ENCODE measurements at places on chromosomes 6 and 20. TPM values are rescaled to one million over a fixed set of nuclear protein-coding genes. Genes with fewer than 3 reads are reported as not detected.

DNA sequence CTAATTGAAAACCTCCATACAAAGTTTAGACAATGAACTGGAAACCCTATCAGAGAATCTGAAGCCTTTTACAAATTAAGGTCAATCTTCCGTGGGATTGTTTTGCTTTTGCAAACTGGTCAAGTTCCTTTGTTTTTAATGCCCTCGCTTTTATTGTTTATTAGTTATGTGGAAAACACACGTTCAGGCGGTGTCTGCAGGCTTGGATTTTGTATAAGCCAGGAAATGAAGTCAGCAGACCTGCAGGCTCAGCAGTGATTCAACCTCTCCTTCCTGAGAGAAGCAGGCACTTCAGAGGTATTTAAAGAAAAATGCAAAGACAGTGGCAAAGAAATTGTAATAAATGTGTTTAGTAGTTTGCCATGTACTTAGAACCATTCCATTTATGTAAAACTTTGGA is 103.4 kb upstream of the PDE10A start:
- no peak for DNase-seq

- no peak for DNase-seq
These were observed 32.8 kb upstream of the CEP85L start for GRCh38 chr6:118683881-118684872.

DNA sequence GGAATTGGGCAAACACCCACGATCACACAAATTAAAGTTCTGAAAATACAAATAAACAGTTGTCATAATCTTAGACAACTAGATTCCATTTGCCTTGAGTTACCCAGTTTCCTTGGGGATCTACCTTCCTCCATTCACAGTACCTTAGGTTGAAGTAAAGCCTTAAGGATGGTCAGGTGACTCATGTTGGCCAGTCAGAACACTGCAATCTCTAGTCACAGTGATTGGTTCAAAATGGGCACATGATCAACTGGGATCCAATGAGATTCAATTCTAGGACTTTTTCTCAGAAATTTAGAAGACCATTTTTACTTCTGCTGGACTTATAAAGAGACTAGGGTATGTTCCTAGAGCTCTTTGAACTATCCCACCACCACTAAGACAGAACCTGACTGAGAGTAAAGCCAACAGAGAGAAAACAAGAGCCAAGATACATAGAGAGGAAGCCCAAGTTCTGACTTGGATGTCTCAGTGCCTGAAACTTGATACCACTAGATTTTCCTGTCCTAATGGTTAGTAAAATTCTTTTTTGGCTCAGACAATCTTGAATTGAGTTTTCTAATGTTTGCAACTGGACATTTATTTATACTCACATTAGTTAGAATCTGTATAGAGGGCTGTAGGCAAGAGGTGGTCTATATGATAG is 8.6 kb upstream of the CLIC5 start:
- no peak for DNase-seq

DNA sequence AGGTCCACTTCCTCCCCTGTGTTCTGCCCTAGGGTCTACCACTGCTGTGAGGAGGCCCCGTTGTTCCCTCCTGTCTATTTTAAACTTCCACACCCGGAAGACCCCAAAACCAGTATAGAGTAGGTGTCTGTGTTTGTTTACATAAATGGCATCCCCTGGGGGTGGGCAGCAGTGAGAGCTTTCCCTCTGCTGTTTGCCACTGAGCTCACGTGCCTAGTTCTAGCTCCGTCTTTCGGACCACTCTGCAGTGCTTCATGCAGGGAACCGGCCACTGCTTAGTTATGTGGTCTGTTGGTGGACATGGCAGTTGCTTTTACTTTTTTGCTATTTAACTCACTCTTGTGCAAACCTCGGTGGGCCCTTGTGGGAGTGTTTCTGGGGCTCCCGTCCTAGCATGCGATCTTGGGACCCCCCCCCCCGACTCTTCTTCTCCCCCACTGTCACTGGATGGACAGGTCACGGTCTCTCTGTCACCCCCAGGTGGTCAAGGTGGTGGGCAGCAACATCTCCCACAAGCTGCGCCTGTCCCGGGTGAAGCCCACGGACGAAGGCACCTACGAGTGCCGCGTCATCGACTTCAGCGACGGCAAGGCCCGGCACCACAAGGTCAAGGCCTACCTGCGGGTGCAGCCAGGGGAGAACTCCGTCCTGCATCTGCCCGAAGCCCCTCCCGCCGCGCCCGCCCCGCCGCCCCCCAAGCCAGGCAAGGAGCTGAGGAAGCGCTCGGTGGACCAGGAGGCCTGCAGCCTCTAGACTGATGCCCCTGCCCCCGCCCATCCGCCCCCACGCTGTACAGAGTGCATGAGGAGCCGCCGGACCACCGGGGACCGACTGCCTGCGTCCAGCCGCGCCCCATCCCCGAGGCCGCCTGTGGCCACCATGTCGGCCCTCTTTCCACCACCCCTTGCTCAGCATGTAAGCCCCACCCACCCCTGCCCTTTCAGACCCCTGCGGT is 40.9 kb downstream of the VSTM2L start:
- DNase-seq, result peak; percentile 70

DNA sequence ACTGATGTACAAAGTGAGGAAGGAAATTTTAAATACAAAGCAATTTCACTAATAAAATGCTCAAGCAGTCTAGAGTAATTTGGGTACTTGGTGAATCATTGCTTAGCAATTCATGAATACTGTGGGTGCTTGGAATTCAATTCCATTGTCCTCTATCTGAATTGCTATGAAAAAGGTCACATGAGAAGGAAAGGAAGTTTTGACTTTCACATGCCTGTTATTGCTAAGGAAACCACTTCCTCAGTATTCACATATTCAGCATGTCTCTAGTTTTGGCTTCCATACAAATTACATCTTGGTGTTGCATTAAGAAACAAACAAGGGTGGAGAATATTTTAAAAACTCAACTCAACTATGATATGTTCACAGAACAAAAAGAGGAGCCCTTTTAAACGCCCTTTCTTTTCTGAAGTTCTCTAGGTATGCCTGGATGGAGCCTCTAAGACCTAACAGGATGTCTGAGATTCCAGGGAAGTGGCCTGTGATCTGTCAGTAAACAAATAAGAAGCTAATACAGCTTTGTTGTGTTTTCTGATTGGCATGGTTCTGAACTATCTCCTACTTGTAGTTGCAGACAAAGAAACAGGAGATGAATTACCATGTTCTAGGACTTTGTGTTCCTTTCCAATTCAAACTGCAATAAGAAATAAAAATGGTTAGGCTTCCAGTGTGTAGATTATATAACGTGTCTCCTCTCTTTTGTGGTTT is 190.4 kb downstream of the OGFRL1 start:
- no peak for DNase-seq

Gene CYP39A1
- 5.9 TPM for total RNA-seq

DNA sequence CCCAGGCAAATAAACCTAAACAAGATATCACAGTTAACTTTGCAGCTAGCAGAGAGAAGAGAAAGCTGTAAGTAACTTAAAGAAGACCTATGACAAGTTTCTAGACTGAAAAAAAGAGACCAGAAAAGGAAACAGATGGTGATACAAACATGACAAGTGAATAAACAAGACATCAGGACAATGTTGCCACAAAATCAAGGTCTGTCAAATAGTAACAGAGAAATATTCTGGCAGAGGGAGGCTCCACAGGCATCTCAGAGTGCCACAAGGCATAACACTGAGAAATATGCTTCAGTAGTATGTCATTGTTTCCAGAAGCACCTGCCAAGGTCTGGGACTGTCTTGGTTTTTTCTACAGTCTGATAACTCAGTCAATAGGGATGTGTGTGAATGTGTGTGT is 332.2 kb downstream of the KHDRBS2 start:
- no peak for DNase-seq

Gene TCP11
- total RNA-seq, result not detected

Gene IL20RA
- total RNA-seq, result 0.32 TPM

GRCh38 chr6:99563056-99563723 is 5.3 kb downstream of the CCNC start:
- no peak for DNase-seq

DNA sequence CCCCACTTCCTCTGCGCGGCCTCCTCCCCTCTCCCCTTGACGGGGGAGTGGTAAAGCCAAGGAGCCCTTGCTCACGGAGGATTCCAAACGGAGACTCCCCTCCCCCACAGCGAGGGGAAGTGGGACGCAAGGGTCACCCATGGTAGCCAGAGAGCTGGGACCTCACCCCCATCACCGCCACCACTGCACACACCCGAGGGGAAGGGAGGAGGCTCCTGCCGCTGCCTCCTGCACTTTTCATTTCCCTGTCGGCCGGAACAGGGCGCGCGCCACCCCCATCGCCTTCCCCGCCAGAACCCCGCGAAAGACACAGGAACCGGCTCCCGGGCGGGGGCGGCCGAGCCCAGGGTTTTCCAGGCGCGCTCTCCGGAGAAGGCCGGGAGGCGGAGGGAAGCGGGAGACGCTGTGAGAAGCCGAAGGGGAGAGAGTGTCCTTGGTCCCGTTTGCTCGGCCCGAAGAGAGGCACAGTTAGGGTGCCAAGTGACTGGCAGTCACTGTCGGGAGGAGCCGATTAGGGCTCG is 789 bp downstream of the CCND3 start:
- peak; percentile 83 for DNase-seq

DNA sequence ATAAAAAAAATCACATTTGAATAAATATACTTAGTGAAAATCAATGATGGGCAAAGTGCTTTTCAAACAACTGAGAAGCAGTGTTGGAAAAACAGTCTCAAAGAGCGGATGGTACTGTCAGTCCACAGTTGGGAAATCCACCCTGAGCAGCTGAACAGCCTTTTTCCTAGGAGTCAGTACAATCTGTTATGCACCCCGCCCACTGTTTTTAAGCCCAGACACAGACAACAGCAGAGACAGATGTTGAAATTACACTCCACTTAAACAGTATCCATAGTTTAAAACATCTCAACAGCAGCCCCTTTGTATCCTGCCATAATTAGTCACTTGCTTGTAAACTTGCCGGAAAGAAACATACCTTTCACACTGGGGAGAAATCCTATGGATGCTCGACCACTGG is 372 bp downstream of the KIAA0408 start:
- DNase-seq, result no peak

GRCh38 chr20:6295867-6296256 is 173.0 kb upstream of the FERMT1 start:
- DNase-seq, result no peak

Gene TBXT
- total RNA-seq, result not detected

Gene PTPRT
- 0.03 TPM for total RNA-seq

- no peak for DNase-seq
These were observed at the start of gene ZNF512B for GRCh38 chr20:63969838-63970713. Gene ZNF512B, minus strand, starts transcription at chr20:63969930. Its CDS starts 1,980 bp downstream, at chr20:63967950.

Gene EFHC1
- 6.2 TPM for total RNA-seq

DNA sequence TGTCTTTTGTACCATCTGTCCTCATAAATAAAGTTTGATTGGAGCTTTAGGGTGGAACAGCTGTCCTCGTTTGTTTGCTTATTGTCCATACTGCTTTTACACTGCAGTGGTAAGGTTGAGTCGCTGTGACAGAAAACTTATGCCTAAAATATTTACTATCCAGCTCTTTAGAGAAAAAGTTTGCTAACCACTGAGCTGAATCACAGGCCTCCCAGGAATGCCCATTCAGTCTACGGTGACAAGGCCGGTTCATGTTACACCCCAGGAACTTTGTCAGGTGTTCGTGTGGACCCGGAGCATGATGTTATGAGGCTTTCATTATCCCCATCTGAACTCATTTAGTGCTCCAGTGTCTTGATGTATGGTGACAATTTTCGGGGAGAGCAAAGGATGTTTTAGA is 401.1 kb downstream of the SAMD5 start:
- DNase-seq, result no peak

GRCh38 chr6:152207915-152208714 is 400.6 kb downstream of the ESR1 start:
- no peak for DNase-seq

GRCh38 chr6:50818673-50819072 is at the start of gene TFAP2B:
Gene TFAP2B, plus strand, starts transcription at chr6:50818871. Its CDS starts 21 bp downstream, at chr6:50818892.
- DNase-seq, result no peak

Gene HLA-DQA1
- total RNA-seq, result 5.2 TPM
